Stimulated activated CD4-positive, alpha-beta T cell treated with anti-CD3 and anti-CD28 coated beads, Interleukin-1b, Interleukin-23, amount 100 ng/mL, for 1 hour (primary cell): ENCODE measurements at places on chromosomes 2 and 18.

- no peak for DNase-seq
Measured at GRCh38 chr18:3368193-3368592, 81.8 kb upstream of the TGIF1 start.

DNA sequence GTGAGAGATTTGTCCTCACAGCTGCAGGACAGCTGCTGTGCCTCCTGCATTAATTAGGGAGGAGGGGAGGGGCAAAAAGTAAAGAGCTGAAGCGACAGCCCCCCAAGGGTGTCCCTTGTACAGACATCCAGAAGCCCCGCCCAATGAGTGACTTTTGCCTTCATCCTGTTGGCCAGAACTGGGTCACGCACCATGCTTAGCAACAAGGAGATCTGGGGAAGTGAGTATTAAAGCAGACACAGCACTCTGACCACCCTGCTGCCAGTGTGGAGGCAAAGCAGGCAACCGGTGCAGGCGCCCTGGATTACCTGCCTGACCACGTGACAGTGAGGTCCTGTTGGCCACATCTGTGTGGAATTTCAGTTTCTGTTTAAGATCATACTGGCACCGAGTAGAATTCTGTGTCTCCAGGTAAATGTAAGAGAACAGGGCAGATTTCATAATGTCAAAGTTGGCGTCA lies 21.5 kb upstream of the BIN1 start:
- DNase-seq: no peak

DNA sequence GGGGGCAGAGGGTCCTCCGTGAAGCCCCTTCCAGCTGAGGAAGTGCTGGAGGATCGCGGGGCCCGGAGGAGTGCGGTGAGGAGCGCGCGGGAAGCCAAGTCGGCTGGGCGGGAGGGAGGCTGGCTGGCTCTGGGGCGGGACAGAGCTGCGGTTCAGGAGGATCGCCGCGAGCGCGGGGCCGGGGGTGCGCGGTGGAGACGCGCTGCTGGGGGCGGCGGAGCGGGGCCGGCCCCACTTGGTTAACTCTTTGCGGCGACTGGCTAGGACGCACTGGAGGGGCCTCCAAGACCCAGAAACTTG lies 464 bp downstream of the CYBRD1 start:
- DNase-seq: no peak

DNA sequence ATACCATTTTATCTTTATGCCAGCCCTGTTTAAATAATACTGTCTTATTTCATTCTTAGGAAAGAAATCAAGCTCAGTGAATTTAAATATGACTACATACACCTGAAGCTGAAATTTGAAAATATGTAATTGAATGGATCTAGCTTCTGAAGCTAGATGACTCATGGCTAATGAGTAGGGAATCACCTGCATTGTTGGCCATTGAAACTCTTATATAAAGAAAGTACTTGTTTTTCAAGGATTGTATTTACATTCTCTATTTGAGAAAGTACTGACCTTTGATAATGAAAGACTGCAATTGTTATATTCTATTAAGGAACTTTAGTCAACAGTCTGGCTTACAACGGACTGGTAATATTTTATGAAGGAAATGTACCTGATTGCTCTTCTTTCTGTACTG lies 346.7 kb upstream of the LRATD1 start:
- DNase-seq: no peak

DNA sequence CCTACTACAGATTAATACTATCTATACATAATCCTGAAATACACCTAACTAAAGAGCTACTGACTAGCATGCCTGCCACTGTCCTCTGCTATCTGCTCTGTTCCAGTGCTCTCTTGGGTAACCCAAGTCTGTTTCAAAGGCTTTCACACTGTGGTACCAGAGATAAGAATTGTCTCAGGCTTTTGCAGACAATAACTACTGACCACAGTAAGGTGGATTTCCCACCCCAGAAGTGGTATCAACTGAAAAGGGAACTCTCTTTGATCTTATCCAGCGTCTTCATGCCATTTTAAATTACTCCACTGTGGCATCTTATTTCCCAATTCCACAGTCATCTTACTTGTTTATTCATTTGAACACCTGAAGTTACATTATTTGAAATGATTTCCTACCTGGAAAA lies 190.2 kb downstream of the IKZF2 start:
- no peak for DNase-seq

- DNase-seq: no peak
Measured at GRCh38 chr2:65714866-65715265, 282.5 kb upstream of the SPRED2 start.

DNA sequence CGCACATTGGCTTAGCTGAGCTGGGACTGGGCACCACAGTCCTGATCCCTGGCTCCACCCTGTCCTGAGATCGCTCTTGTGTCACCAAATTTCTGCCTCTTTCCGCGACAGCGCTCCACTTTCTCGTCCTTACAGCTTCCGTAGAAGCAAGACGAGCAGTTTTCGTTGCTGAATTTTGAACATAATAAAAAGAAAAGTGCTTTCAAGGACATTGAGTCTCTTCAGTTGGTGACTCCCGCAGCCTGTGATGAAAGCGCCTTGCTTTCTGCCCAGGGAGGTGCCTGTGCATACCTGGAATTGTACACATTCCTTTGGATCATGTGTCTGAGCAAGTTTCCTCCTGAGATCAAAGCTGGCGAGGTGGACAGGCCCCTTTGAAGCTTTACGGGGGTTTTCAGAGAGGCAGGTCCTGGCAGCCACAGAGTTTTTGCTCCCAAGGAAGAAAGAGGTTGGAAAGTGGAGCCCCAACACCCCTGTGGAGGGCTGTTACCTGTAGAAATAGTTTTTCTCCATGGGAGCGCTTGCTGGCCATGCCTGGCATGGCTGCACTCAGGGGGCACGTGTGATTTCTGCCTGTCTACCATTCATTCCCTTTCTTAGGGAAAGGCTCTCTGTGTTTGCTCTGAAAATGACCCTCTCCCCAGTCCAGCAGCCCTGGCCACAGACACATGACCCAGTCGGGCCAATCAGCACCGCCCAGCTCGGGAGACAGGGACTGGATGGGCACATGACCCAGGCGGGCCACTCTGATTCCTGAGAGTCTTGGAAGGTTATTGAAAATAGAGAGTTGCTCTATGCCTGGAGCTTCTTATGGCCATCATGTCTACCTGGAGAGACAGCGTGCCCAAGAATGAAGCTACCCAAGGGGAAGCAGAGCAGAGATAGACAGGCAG lies 115.6 kb upstream of the OTOS start:
- no peak for DNase-seq

DNA sequence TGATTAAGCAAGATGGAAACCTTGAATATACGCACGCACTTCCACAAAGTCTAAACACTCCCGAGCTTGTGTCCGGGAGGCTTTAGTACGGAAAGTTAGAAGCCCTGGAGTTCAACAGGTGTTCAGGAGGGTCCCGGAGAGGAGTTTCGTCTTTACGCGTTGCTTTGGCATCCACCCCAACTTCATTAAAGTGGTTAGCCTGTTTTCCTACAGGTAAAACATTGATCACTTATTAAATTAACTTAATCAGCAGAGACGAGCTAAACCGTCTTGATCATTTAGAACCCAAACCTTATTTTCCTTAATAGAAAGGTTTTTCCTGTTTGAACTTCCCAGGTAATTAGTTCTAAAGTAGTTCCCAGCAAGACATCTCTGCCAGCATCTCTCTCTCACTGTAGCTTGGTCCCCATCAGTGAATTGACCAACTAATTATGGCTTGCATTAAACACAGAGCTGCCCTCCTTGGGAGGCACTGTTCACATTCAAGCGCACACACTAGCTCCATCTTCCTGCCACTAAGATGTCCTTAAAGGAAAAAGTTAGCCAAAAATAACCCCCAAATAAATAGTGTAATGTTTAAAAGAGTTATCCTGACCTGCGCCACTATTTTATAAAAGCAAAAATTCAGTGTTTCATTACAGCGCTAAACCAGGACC lies 1.4 kb downstream of the NPAS2 start:
- no peak for DNase-seq

DNA sequence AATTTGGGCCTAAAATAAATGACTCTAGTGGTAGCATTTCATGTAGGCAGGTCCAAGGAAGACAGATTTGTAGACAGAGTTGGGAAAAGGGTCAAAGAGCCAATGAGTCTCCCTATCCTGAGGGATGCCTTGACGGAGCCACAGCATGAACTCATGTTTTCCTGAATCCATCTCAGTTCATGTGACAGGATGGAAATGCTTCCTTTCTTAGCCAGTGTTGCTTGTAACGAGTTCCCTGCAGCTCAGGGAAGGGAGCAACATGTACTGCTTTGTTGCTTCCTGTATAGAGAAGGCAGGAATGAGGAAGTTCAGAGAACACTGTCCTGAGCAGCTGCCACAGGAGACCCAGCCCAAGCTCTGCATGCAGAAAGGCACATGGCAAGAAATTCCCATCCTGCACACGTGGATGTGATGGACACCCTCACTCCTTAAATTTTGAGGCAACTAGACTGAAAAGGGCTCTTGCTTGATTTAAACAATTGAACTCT lies 27.9 kb downstream of the TMEM17 start:
- DNase-seq: no peak

DNA sequence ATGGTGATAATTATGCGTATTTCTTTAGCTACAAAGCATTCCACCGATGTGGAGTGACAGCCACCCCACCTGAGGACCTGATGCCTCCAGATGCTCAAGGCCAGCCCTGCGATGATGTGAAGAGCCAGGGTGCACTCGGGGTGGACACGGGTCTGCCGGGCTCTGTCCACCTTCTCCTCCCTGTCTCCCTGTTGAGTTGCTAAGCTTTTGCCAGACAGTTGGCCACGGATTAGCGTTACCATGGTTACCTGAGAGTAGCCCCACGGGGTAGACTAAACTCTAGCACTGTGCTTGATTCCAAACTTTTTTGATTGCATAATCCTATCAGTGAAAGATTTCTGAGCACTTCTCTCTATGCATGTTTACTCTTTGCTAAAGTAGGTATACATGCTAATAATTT lies 86.2 kb downstream of the SMIM21 start:
- DNase-seq: no peak

GRCh38 chr2:43051338-43051737 lies 175.1 kb downstream of the ZFP36L2 start:
- no peak for DNase-seq

GRCh38 chr2:119814216-119814615 lies 54.5 kb downstream of the PTPN4 start:
- no peak for DNase-seq

DNA sequence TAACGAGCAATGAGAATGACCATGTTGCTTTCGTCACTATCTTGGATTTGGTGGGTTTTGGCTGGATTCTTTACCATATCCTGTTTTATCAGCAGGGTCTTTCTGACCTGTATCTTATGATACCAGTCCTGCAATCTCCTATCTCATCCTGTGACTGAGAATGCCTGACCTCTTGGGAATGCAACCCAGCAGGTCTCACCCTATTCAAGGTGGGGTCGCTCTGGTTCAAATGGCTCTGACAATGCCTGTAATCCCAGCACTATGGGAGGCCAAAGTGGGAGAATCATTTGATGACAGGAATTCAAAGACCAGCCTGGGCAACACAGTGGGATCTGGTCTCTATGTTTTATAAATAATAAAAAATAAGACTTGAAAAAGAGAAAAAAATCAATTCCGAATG lies 173.5 kb downstream of the ACTR3 start:
- DNase-seq: no peak

GRCh38 chr2:119544075-119544938 lies at the start of gene CFAP221:
CFAP221 (plus strand) TSS chr2:119544449; CDS start chr2:119546132, 1,683 bp downstream.
- DNase-seq: no peak

DNA sequence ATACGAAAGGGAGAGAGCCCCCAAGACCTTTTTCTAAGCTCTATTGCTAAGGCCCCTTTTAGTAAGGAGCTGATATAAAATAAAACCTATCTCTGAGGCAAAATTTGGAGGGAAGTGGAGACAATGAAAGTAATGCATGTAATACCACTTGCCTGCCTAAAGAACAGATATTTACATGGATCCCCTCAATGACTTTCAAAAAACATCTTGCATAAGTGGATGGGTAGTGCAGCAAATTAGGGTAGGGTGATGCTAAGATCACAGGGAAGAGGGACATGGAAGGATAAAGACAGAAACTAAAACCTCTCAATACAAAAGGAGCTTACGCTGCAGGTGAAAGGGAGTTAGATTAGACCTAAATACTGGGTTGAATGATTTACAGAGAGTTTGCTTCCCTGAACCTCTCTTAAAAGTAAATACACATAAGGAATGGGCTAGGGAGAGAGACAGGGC lies 1.1 kb downstream of the ZNF513 start:
- no peak for DNase-seq

- DNase-seq: no peak
Measured at GRCh38 chr18:44709307-44710126, 28.8 kb downstream of the SETBP1 start.

DNA sequence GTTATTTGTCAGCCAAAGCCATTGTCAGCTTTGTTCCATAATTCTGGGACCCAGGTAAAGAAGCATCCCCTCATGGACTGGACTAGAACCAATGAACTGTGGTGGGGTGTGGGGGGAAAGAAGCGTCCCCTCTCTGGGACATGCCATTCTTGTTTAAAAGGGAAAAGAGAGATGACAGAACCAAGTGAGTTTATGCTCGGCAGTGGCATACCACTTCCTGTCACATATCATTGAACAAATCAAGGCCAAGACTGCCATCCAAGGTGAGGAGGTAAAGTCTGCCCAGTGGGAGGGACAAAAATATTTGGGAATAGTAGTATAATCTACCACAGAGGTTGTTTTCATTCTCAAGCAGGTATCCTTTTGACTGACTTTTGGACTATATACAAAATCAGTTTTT lies 4.7 kb upstream of the GLS start:
- DNase-seq: no peak

DNA sequence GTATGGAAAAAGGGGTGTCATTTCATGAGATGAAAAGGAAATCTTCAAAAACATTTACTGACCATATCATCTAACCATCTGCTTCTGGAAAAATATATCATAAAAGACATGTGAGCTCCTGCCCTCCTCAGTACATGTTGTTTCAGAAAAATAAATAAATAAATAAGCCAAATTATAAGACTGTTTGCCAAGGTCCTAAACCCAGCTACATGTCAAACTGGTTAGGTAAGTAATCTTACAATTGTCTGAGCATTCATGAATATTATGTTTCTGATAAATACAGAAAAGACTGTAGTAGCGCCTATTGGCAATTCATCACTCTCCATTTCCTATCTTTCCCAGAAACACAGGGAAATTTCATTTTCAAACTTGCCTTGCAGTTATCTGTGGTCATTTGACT lies 138.9 kb upstream of the SETBP1 start:
- DNase-seq: no peak

- no peak for DNase-seq
Measured at GRCh38 chr2:158600155-158600802, 143.5 kb downstream of the PKP4 start.

DNA sequence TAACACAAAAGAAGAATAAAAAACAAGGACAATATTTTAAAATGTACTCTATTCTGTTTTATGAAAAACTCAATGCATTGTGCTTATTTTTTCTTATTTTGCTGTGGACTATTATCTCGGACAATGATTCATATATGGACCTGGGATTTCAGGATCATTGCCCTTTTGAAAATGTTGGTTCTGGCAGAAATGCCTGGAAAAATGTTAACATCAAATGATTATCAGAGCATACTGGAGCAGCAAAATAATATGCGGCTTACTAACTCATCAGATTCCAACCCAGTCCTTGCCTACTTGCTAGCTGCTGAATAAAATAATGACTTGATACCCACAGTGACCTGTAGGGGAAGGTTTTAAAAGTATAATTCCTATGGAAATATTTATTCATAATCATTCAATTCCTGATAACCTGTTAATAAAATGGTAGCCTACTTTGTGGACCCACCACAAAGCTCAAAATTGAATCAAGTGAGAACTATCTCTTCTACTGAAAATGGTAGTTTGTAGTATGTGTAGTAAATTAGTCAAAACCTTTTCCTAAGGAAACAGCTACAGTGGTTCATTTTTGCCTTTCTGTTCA lies 117.4 kb downstream of the NEB start:
- DNase-seq: no peak

- no peak for DNase-seq
Measured at GRCh38 chr18:75658330-75658729, 230.8 kb upstream of the SMIM21 start.

GRCh38 chr2:232027530-232027929 lies 66.0 kb downstream of the DIS3L2 start:
- no peak for DNase-seq
